ENCODE measurements at places on chromosomes 12 and 14.

GRCh38 chr12:23949348-23950209 lies at the start of gene SOX5:
SOX5 (minus strand) TSS chr12:23949670; CDS start chr12:23949601, 69 bp downstream.
- peak; percentile 53 for DNase-seq

GRCh38 chr14:24123424-24124417 lies 6.7 kb upstream of the FITM1 start:
- no peak for DNase-seq

DNA sequence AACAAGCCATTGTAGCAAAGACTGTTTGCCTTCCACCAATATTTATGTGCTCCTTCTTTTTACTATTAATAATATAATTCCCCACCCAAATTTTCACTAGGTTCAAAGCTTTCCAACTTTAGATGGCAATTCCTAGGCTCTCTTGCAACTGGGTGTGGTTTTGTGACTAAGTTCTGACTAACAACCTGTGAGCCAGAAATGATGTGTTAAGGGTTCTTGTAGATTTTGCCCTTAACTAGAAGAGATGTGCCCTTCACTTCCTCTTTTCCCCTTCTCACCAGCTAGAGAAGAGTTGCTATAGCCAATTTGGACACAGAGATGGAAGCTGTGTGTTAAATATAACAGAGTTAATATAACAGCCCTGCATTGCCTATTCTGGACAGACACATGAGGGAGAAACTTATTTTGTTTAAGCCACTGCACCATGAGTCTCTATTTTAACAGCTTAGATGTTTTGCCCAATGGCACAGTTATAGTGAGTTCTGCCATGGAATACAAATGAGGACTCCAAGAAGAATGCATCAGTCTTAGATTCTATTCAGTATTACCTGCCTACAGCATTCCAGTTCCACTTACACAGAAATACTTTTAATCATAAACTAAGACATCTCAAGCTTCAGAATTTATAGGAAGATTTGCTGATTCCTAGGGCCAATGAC lies 216.2 kb downstream of the DUSP6 start:
- no peak for DNase-seq

GRCh38 chr14:80549141-80549540 lies 337.8 kb upstream of the DIO2 start:
- no peak for DNase-seq

DNA sequence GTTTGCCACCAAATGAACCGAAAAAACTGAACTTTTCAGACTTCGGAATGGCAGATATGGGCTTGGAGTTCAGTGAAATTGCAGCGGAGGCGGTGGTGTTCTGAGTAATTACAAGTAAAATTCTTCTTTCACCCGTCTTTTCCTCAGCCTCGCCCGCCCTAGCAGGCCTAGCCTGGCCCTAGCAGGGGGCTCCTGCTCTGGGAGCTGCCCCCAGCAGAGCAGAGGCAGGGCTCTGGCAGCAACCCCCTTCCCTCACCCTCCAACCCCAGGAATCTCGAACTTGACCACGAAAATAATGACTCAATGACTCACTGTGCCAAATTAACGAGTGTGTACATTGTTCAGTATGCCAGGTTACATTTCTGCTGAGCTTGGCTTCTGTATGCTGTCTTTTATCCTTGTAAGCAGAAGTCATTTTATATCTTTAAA lies 1.1 kb downstream of the PAPLN start:
- no peak for DNase-seq

DNA sequence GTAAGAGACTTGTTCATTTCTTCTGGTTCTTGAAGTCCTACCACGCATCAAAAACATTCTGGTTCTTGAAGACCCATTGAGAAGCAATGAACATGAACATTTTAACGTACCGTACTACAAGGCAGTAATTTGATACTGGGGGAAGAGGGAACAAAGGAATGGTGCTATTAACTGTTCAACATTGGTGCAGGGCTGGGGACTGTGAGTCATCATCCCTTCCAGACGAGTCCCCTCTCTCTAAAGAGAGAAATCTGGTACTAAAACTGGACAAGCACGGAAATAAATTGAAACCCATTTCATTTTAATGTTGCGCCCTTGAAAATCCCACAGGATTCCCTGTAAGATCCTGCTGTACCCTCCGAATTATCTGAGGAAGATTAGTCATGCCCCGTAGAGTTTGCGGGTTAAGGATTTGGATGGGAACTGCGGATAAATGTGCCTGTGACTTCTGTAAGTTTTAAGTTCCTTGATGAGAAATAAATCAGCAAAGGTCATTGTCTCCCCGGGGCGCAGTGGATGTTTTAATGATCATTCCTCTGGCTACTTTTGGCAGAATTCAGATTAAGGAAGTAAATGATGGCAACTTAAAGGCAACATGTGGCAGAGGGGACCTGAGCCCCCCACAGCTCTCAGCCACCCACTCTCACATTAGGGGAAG lies 78.6 kb downstream of the KCNK13 start:
- DNase-seq, result no peak

GRCh38 chr12:106794369-106794768 lies 19.9 kb downstream of the RIC8B start:
- no peak for DNase-seq

DNA sequence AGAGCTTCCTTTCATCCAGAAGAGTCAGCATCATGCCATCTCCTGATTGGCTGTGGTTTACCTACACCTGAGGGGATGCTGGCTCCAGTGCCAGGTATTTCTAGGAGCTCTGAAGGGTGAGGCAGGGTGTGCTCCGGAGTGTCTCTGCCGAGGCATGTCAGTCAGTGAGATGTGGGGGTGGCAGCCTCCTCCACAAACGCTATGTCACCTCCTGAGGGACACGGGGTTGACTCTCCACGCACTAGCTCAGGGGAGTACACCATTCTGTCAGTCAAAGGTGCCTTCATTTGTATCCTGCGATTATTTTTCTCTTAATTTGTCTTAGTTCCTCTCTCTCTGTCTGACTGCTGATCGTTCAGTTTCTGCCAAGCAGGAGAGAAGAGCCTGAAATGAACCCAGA lies 604.5 kb downstream of the VRK1 start:
- no peak for DNase-seq

DNA sequence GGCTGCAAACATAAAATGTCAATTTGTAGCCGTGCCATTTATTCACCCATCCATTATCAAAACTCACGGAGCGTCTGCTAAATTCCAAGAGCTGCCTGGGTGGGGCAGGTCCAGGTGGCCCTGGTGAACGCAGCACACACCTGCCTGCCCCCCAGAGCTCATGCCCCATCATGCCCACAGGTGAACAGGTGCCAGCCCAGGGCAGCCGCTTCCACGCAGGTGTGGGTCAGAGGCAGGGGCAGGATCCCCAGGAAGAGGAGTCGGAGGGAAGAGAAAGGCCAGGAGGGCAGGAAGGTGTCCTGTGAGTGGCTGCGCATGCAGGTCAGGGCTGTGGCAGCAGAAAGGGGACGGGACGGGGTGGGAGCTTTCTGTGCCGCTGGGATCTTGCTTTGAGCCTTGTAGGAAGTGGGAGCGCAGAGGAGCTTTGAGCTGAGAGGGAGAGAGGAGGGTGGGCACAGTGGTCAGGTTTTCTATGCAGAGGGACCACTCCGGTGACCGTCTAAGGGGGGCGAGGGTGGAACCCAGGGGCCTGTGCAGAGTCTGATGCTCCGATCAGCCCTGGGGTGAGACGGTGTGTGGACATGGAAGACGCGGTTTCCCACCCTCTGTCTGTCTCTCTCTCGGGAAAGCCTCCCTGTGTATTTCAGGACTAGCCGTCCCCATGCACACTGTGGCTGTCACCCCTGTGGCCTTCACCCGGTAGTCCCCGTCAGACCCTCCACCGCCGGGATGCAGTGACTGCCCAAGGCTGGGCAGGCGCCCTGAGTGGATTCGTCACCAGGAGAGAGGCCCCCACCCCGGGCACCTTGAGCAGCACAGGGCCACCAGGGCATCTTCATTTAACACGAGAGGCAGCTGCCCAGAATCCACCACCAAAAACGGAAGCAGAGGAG lies 26.7 kb downstream of the GALNT9 start:
- DNase-seq, result peak; percentile 28

GRCh38 chr12:126704609-126705008 lies 1562.4 kb upstream of the TMEM132C start:
- DNase-seq, result no peak

DNA sequence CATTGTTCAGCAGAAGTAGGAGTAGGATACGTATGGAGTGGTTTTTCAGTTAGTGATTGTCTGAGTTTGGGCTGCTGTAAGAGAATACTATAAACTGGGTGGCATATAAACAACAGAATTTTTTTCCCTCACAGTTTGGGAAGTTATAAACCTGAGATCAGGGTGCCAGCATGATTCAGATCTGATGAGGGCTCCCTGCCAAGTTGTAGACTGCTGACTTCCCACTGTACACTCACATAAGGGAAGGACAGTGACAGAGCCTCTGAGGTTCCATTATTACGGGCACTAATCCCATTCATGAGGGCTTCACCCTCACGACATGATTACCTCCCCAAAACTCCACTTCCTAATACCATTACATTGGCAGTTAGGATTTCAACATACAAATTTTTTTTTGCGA lies 50.7 kb downstream of the ACSM4 start:
- DNase-seq, result no peak

DNA sequence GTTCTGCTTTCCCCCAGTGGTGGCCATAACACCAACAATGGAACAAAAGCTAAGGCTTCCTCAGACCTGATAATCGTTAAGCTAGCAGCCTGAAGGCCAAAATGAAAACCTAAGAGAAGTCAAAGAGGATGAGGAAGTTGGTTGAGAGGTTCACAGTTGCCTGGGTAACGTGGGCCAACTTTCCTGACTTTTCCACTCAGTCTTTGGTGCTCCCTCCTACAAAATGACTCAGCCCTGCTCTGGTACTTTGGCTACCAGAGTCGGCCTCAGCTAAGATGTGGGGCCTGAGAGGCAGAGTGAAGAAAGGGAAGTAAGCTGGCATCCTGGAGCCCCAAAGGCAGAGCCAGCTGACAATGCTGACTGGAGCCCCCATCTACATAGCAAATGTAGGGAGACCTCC lies 14.9 kb upstream of the FKBP11 start:
- DNase-seq, result no peak

- DNase-seq, result peak; percentile 41
These were observed 118.9 kb downstream of the VEZT start for GRCh38 chr12:95336387-95337067.

GRCh38 chr12:31234053-31234840 lies 91.7 kb downstream of the SINHCAF start:
- DNase-seq, result no peak

DNA sequence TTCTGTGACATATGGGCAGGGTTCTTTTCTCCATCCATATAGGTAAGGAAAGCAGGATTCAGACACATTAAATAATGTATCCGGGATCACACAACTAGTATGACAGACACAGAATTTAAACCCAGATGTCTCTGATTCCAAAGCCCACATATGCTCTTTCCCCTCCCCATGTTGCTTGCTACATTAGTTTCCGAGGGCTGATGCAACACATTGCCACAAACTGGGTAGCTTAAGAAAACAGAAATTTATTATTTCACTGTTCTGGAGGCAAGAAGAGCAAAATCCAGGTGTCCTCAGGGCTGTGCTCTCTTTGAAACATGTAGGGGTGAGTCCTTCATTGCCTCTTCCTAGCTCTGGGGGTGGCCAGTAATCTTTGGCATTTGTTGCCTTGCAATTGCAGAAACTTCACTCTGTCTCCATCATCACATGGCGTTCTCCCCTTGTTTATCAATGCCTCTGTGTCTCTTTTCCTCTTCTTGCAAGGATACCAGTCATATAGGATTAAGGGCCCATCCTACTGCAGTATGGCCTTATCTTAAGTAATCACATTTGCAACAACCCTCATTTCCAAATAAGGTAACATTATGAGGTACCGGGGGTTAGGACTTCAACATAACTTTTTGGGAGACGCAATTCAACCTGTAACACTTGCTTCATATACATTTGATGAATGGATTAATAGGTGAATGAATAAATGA lies 83.0 kb upstream of the CCND2 start:
- no peak for DNase-seq

GRCh38 chr12:80632835-80633234 lies 74.6 kb upstream of the MYF6 start:
- DNase-seq, result peak; percentile 49

- DNase-seq, result no peak
These were observed 49.5 kb upstream of the EGLN3 start for GRCh38 chr14:34000396-34000795.

DNA sequence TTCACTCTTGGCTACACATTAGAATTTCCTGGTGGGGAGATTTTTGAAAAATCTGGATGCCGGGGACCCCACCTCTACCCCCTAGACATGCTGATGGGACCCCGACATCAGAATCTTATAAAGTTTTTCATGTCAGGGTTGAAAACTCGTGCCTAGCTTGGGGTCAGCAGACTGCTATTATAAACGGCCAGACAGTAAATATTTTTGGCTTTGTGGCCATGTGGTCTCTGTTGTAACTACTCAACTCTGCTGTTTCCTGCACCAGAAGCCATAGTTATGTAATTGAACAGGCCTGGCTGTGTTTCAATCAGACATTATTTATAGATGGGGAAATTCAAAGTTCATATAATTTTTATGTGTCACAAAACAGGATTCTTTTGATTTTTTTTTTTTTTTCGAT lies 41.6 kb downstream of the ACACB start:
- no peak for DNase-seq

DNA sequence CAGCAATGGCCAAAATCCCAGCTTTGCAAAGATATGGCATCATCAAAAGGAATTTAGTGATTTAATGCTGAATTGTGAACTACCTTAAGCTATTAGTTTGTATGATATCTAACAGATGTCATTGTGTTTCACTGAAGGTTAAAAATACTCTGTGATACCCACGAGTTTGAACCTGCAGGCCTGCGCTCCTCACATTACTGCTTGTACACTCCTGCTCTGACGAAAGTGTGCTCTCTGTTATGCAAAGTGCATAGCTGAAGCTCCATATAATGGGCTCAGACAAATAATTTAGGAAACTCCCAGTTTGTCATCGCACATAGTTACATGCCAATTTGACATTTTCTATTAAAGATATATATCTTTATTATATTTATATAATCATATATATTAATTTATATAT lies 52.2 kb downstream of the SPPL3 start:
- no peak for DNase-seq

DNA sequence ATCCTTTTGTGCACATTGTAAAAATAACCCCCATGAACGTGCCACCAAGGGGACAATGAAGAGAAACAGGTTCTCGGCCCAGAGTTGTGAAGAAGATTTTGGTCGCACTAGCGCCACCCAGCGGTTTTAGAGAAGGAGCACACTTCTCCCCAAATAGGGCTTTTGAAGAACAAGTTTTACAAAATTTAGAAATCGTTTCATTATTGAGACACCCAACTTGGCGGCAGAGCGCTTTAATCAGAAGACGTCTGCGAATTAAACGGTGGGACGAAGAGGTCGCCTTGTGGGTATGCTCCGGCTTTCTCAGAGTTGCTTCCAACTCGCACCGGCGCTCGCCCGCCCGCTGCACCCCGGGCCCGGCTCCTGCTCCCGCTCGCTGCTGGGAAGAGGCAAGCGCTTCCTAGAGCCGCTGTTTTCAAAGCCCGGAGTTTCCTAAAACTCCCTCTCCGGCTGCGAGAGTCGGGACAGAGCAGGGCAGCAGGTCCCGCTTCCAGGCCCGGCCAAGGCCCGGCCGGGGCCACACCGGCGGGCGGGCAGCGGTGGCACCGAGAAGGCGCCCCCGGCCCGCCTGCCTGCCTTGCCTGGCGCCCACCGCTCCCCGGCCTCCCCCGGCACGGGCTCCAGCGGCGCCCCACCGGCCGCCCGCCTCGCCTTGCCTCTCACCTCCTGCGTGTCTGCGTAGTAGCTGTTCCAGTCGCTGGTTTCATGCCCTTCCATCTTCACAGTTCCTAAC lies 645 bp downstream of the FOXA1 start:
- no peak for DNase-seq

GRCh38 chr14:20614038-20614840 lies 23.1 kb upstream of the RNASE12 start:
- no peak for DNase-seq
